Effector CD8-positive, alpha-beta T cell (primary cell): ENCODE measurements at places on chromosomes 2 and 18.

DNA sequence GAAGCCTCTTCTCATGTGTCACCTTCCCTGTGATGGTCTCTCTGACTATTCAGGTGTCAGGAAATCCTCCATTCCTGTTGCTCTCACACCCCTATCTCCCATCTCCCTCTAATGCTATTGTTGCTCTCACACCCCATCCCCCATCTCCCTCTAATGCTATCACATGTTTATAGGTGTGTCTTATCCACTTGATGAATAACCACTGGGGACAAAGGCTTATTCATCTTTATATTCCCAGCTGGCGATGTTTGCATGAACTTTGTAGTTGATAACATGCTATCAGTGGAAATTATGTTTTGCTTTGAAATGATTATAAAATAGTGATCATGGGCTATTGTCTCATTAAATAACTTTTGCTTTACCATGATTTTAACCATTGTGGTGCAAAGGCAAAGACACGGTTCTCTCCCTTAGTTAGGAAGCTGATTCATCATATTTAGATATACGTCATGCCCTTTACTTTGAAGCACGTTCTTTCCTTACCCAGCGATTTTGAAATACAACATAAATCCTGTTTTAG is 220.5 kb downstream of the PMAIP1 start:
- no peak for DNase-seq

DNA sequence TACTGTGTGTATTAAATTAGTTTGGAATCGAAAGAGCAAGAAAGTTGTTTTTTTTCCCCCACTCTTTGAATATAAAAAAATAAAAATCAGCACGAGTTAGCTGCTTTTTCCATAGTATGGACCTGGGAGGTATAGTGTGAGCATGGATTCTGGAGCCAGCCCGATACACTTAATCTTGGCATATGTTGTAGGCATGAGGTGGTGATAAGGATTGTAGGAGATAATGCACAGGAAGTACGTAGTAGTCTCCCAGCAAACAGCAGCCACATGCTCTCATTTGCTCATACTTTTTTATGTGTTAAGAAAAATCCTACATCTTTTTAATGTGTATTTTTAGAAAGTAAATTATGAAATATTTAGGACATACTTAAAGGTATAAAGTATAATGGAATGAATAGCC is 2.1 kb upstream of the DNAJC27 start:
- no peak for DNase-seq

DNA sequence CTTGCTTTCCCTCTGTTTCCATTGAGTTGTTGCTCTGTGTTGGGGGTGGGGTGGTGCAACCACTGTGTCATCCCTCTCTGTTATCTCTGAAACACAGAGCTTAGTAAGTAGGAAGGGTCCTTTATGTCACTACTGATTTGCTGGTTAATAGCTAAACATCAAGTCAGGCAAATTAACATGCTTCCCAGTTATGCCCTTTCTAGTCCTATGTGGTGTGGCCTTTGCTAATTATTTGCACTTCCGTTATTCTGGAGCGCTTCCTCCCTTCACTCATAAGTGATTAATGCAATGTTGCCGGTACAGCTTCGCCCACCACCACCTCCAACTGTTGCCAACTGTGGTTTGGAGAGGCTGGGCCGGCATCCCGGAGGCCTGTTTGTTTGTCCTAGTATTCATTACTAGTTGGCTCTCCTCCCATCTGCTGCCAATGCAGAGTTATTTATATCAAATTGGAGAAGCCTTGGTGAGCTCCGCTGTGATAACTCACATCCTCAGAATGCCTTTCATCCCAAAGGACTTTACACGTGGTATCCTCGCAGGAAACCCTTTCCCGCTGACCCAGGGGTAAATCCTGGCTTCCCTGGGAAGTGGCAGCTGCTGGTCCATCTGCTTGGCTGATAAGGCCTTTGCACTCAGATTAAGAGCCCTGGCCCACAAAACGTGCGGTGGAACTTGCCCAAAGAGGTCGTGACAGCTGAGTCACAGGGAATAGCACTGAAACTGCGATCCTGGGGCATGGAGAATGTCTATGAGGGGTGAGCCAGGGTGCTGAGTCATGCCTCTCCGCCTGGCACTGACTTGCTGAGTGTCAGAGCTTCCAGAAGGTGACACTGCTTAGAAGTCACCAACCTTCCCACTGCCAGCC is 72.0 kb upstream of the ZCCHC2 start:
- DNase-seq, result no peak

GRCh38 chr2:199684832-199685231 is 166.2 kb downstream of the FTCDNL1 start:
- DNase-seq, result no peak

GRCh38 chr2:46388881-46389280 is 90.5 kb upstream of the TMEM247 start:
- DNase-seq, result no peak

DNA sequence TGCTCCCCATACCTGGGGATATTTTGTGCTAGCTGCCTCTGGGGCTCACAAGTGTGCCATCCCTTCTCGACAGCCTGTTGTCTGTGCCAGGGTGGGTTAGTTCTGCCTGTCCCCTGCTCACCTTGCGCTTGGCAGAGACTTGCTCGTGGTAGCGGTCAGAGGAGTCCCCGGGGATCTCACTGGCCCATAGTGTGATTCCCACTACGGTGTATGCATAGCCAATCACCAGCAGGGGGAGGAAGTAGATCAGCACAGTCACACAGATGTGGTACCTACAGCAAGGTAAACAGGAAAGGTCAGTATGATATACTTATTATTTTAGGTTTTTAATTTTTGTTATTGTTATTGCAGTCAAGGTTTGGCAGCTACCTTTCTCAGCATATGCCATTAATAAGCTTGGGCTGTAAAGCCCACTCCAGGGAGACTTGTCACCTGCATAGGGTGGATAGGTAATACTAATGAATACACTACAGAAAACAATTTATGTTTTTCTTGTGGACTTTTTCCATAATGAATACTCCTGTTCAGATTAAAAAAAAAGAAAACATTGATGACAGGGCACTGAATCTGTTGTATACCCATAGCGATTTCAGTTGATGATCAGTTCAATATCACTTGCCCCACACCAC is 95.2 kb downstream of the POLE4 start:
- no peak for DNase-seq

- no peak for DNase-seq
These were observed 19.3 kb downstream of the UPP2 start for GRCh38 chr2:158120664-158121641.

- DNase-seq, result no peak
These were observed 566.0 kb downstream of the STK39 start for GRCh38 chr2:167681234-167682015.

GRCh38 chr2:25234738-25235137 is 66.4 kb upstream of the POMC start:
- DNase-seq, result no peak

- no peak for DNase-seq
These were observed 47.2 kb upstream of the GPR17 start for GRCh38 chr2:127598711-127599110.

DNA sequence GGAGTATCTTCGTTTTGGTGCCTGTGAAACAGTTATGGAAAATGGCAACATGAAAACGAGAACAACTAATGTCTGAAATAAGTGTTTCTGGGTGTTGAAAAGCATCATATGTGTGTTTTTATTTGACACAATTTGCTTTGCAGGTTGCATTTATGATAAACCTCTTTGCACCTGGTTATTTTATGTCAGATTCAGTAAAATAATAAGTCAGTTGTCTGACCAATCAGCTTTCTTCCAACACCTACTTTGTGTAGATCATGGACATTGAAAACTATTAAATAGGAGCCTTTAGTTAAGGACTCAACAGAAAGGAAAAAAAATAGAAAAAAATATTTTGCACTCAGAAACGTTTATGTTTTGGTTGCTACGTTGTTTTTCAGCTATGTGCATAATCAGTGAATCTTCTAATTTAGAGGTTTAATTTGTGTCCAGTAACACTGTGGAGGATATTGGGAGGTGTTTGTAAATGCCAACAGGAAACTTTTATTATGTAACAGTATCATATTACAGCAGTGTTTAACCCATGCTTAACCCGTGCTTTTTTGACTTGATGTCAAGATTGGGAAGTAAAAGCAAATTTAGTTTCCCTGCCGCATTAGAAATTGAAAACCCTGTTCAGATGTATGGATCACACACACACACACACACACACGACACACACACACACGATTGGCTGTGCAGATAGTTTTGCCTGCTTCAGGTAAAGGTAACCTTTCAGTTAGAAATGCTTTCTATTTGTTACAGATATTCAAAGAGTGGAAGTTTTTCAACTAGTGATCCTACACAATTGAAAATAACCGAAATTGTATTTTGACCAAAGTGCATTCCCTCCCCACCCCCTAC is 2.6 kb downstream of the PKP4 start:
- DNase-seq, result no peak

- DNase-seq, result no peak
These were observed 135.0 kb downstream of the SMAD7 start for GRCh38 chr18:48815581-48816324.

- DNase-seq, result no peak
These were observed 62.2 kb downstream of the PAPOLG start for GRCh38 chr2:60818272-60818671.

DNA sequence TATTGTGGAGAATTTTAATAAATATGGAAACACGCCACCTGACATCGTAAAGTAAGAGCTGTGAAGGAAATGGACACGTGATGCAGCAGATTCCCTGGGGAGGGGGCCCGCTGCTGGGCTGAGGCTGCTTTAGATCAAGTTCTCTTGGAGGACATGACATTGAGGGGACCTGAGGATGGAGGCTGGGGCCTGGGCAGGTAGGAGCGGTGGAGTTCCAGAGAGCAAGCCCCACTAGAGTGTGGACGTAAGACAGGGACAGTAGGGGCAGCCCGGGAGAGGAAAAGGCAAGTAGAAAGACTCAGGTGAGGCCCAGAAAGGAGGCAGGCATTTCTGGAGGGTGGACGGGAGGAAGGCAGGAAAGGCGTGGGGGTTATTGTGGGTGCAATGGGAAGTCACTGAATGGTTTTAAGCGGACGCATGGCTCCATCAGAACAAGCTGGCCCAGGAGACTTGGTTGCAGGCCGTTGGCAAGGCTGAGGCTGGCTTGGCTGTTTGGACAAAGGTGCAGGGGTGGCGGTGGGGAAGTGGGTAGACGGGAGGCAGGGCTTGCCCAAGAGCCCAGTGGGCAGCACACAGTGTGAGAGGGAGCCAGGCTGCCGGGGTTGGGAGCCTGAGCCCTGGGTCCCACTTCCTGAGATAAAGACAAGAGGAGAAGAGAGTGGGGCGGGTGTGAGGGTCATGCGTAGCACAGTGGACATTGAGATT is 15.7 kb downstream of the SIGLEC15 start:
- DNase-seq, result no peak

DNA sequence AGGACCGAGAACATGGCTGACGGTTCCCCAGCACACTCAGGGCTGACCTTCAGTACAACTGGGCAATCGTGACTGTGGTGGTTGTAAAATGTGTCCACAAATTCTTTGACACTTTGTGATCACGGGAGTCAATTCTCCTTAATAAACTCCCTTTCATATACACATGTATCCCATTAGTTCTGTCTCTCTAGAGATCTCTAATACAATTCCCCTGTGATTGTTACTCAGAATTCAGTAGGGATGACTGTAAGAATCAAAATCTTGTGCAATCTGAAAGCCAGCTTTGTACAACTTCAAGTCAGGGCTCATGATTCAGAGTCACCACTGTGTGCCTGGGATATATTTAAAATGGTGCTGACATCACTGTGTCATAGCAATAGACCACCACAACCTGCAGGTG is 89.5 kb upstream of the LMAN1 start:
- no peak for DNase-seq

GRCh38 chr2:136101042-136101441 is 16.9 kb downstream of the CXCR4 start:
- DNase-seq, result no peak

DNA sequence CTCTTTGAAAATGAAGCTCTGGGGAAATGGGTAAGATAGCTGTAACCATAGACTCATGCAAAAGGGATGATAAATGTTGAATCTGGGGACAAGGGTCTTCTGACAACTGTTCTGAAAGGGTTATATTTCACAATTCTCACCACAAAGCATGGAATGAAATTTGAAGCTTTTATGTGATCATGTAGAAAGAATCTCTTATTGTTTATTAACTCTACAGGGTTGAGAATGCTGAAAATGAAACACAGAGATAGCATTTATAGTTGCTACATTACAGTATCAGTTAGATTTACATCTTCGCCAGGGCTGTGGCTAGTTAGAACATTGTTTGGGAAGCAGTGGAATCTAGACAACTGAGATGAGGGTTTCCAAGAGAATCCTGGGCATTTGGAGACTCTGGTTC is 97.4 kb upstream of the LHCGR start:
- no peak for DNase-seq

GRCh38 chr2:85212841-85213240 is 79.6 kb downstream of the TCF7L1 start:
- DNase-seq, result no peak

- no peak for DNase-seq
These were observed 134.8 kb downstream of the PRKCE start for GRCh38 chr2:45786030-45786835.

- DNase-seq, result no peak
These were observed 3.8 kb upstream of the ARHGAP25 start for GRCh38 chr2:68730828-68731227.

GRCh38 chr2:62344472-62344871 is 148.6 kb downstream of the B3GNT2 start:
- no peak for DNase-seq

GRCh38 chr2:5933669-5934068 is 241.5 kb downstream of the SOX11 start:
- DNase-seq, result no peak

DNA sequence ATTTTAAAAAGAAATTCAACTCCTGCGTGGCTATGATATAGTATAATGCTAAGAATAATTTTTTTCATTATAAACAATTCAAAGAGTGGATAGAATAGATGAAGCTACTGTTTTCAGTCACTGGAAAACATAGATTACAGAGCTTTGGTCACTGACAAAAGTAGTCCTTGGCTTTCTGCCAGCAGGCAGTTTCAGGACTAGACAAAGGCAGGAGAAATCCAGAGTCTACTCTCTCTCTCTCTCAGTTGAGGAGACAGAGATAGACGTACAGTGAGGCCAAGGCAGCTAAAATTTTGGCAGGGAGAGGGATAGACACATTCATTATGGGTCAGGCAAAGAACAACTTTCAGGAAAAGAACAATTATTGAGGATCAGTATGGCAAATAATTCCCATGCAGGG is 491.4 kb upstream of the CRIM1 start:
- DNase-seq, result no peak

- no peak for DNase-seq
These were observed 251.4 kb upstream of the TCF4 start for GRCh38 chr18:55839343-55839742.
